ENCODE measurements at places on chromosomes 2 and 18.

DNA sequence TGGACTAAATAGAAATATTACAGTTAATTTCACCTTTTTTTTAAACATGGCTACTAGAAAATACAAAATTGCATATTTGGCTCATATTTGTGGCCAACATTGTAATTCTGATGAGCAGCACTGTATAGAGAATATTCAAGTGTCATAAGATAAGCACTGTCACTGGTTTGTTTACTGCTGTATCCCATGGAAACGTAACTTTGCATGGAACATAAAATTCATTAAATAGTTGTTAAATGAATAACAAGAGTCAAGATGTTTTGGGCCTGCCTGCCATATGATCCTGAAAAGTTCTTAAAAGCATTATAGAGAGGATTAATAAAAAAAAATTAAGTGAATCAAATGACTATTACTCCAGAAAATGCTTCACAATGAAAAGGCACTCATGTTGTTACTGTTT lies 763.7 kb upstream of the CRIM1 start:
- no peak for DNase-seq

- no peak for DNase-seq
Observed at GRCh38 chr18:55185391-55185790, 226.1 kb upstream of the CCDC68 start.

DNA sequence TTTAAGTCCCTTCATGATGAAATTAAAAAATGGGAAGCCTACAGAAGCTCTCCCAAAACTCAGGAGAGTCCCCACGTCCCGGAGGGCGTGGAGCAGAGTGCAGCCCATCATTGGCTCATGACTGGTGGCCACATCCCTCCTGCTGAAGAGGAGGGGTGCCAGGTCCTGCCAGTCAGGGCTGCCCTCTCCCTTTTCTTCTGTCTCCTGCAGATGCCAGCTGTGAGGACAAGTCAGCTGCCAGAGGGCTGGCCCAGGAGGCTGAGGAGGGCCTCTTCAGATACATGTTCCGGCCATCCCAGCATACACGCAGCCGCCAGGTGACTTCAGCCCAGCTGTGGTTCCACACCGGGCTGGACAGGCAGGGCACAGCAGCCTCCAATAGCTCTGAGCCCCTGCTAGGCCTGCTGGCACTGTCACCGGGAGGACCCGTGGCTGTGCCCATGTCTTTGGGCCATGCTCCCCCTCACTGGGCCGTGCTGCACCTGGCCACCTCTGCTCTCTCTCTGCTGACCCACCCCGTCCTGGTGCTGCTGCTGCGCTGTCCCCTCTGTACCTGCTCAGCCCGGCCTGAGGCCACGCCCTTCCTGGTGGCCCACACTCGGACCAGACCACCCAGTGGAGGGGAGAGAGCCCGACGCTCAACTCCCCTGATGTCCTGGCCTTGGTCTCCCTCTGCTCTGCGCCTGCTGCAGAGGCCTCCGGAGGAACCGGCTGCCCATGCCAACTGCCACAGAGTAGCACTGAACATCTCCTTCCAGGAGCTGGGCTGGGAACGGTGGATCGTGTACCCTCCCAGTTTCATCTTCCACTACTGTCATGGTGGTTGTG lies 2.6 kb downstream of the INHA start:
- DNase-seq = no peak

GRCh38 chr18:54843314-54843713 lies 15.0 kb downstream of the RAB27B start:
- DNase-seq = no peak

- DNase-seq = no peak
Observed at GRCh38 chr2:240762971-240763370, 57.0 kb downstream of the KIF1A start.

- DNase-seq = no peak
Observed at GRCh38 chr2:176637486-176638166, 368.4 kb downstream of the MTX2 start.

GRCh38 chr2:143730953-143731260 lies 601.7 kb downstream of the ARHGAP15 start:
- no peak for DNase-seq

- no peak for DNase-seq
Observed at GRCh38 chr2:123546353-123546752, 478.7 kb upstream of the CNTNAP5 start.

DNA sequence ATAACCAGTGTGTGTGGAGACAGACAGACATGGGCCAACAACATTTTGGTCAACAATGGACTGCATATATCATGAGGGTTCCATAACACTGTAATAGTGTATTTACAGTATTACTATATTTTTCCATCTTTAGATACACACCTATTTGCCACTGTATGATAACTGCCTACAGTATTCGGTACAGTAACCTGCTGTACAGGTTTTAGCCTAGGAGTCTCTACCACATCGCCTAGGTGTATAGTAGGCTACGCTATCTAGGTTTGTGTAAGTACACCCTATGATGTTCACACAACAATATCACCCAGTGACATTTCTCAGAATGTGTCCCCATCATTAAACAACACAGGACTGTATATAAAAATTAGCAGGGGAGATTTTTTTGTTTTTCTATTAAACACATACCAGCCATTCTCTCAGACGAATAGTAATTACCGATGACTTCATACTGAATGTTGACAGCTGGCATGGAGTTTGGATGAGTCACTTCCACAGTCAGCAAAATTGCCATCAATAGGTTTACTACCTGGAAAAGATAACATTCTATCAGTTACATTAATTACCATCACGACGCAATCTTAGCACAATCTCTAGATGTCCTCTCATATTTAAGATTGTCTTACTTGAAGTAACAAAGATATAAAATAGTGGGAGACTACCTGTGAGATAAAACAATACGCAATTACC lies 10.8 kb downstream of the LAPTM4A start:
- no peak for DNase-seq

DNA sequence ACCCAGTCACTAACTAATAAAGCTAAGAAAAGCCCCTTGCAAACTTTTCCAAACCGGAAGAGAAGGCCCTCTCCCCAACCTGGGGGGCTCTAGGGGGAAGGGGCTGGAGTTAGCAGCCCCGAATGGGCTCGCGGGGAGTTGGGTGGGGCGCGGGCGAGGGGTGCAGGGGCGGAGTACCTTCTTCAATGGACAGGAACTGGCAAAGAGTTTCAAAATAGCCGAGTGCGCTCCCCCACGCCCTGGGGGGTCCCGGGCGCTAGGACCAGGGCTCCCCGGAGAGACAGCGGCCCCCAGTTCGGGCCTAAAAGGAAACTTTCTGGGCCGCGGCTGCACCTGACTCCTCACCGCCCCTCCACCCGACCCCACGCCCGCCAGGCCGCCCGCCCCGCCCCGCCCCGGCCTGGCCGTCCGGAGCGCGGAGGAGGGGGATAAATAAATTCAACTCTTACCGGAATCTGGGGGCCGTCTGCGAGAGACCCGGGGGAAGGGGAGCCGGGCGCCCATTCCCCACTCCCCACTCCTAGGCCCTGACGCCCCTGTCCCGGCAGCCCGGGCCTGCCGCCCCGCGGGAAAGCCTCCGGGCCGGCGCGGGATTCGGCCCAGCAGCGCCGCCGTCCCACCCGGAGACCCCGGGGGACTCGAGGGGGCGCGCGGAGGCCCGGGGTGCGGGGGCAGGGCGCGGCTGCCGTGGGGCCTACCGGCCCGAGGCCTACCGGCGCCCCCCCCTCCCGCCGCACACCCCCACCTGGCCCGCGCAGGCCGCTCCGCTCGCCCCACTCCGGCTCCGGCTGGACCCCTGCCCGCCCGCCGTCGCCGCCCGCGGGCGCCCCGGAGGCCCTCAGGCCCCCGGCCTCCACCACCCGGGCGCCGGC lies 868 bp downstream of the INO80D start:
- peak; percentile 34 for DNase-seq

GRCh38 chr2:120626566-120626965 lies 109.1 kb upstream of the GLI2 start:
- no peak for DNase-seq
